H7 (cell line): ENCODE measurements at places on chromosomes 5 and 9.
A peak's percentile ranks its signal among the peaks of the same experiment; 100 is the strongest.

DNA sequence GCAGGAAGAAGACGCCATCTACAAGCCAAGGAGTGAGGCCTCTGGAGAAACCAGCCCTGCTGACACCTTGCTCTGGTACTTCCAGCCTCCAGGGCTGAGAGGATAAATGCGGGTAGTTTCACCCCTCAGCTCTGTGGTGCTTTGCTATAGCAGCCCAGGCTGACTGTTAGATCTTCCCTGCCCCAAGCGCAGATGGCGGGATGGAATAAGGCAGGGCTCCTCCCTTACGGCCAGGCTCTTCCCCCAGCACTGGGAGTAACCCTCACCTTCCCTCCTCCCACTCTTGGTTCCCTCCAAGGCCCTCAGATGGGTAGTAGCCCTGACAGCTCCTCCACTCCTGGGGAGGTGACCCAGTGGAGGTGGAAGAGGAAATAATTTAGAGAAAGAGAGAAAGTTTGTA is 285.1 kb downstream of the GADD45G start:
- DNase-seq = no peak

GRCh38 chr9:120937127-120937526 is 10.5 kb upstream of the TRAF1 start:
- DNase-seq = no peak

GRCh38 chr5:88964831-88965230 is 81.8 kb upstream of the MEF2C start:
- no peak for DNase-seq

- DNase-seq = no peak
These were observed 127.1 kb upstream of the CCNH start for GRCh38 chr5:87539839-87540238.

DNA sequence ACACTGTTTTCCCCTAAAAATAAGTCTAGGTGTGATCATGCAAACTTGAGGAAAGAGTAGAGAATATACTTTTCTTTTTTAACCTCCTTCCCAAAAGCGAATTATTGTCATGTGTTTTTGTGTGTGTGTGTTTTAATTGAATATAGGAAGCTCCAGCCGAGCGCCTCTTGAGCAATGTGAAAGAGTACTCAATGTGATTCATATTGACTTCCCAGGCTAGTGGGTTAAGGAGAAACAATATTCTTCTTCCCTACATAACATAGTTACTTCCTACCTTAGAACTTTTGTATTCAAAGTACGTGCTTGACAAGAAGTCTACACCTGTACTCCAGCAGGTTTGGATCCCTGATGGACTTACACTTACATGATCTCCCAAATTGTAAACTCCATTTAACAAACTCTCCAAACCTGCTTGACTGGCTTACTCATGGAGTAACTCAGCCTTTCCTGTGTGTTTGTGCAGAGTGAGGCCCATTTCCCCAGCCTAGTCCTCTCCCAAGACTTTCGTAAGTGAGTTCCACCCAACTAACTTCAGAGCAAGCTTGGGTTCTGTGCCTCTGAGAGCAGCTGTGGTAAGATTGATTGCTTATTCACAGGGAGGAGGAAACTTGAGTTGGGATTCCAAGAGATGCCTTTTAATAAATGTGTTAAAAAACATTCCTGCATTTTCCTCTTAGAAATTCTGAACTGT is 9.3 kb downstream of the SLC28A3 start:
- no peak for DNase-seq

GRCh38 chr5:132498686-132499271 is 8.2 kb upstream of the IRF1 start:
- no peak for DNase-seq

DNA sequence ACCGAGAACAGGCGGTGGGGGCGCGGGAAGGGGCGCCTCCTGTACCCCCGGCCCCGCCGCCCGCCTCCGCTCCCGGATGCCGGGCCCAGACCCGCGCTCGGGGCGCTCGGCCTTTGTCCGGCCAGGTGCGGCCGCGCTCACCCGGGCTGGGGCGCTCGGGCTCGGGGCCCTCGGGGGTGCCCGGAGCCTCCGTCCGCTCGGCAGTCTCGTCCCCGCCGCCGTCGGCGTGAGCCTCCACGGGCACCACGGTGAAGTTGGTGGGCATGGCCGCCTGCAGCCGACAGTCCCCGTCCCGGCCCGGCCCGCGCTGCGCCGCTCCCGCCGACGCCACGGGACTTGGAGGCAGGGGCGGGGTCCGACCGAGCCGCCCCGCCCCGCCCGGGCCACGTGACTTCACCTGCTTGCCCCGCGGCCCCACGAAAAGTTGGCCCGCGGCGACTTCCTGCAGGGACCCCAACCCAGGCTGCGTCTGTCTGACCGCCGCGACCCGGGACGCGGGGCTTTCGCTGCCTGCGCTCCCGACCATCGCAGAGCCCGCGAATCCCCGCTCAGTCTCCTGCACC is at the start of gene SLC12A7:
SLC12A7 (minus strand) TSS at position 337 of the 563 bp plus-strand sequence; CDS start at position 265, 72 bp downstream.
- DNase-seq = peak; percentile 97

DNA sequence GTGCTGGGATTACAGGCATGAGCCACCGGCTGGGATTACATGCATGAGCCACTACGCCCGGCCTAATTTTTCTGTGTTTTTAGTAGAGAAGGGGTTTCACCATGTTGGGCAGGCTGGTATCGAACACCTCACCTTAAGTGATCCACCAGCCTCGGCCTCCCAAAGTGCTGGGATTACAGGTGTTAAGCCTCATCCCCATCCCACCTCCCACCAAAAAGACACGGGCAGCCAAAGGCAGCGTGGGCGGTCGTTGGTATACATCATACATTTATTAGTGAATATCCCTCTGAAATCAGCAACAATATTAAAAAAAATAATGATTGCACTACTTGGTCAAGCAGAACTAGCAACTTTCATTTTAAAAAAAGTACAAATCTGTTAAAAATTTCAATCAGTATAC is 10.7 kb downstream of the RNF44 start:
- DNase-seq = no peak

DNA sequence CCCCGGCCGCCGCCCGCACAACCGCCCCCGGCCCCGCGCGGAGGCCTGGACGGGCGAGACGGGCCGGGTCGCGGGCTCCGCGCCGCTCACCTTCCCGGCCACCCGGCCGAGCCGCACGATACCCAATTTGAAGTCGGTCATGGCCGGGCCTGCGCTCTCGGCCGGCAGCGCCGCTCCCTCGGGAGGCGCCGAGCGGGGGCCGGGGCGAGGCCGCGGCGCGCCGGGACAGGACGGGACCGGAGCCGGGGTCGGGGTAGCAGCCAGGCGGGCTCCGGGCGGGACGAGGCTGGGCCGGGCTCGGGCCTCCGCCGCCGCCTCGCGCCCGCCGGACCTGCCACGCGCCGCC is 216 bp downstream of the ZMYND19 start:
- DNase-seq = no peak

- DNase-seq = no peak
These were observed 17.5 kb downstream of the ERMP1 start for GRCh38 chr9:5815461-5815860.

- DNase-seq = peak; percentile 39
These were observed 56.6 kb downstream of the TEK start for GRCh38 chr9:27165670-27166069.

GRCh38 chr9:124818431-124819281 is 34.6 kb upstream of the WDR38 start:
- peak; percentile 73 for DNase-seq

GRCh38 chr9:8980496-8981013 is 1181.0 kb upstream of the DMAC1 start:
- no peak for DNase-seq

- no peak for DNase-seq
These were observed 139.5 kb downstream of the SAXO1 start for GRCh38 chr9:18893491-18893890.

DNA sequence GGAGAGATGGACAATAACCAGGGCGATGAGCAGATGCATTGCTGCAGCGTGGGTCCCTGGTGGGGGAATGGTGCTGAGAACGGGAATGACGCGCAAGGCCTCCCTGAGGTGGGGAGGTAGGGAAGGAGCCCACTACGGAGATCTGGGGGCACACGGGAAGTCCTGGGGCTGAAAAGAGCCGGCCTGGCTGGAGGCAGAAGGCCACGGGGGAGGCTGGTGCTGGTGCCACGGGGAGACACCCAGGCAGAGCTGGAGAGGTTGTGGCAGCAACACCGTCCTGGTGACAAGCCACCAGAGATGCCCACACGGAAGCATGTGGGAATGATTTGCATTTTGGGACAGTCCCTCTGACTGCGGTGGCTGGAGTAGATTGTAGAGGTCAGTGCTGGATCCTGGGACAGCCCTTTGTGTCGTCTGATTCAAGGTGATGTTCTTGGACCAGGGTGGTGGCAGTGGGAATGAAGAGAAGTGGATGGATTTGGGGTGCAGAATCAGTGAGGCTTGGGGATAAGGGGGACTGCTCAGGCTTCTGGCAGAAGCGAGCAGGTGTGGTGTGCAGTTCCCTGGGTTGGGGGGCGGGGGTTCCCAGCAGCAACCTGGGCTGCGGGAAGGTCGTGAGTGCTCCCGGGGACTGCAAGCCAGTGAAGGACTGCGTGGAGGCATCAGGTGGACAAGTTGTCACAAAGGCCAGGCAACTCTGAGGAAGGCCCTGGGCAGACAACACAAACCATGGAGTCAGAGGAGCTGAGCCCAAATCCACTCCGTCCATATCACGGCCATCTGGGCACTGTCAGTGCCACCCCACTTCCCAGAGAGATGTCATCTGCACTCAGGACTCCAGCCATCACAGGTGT is 25.2 kb upstream of the CNOT6 start:
- DNase-seq = peak; percentile 37

DNA sequence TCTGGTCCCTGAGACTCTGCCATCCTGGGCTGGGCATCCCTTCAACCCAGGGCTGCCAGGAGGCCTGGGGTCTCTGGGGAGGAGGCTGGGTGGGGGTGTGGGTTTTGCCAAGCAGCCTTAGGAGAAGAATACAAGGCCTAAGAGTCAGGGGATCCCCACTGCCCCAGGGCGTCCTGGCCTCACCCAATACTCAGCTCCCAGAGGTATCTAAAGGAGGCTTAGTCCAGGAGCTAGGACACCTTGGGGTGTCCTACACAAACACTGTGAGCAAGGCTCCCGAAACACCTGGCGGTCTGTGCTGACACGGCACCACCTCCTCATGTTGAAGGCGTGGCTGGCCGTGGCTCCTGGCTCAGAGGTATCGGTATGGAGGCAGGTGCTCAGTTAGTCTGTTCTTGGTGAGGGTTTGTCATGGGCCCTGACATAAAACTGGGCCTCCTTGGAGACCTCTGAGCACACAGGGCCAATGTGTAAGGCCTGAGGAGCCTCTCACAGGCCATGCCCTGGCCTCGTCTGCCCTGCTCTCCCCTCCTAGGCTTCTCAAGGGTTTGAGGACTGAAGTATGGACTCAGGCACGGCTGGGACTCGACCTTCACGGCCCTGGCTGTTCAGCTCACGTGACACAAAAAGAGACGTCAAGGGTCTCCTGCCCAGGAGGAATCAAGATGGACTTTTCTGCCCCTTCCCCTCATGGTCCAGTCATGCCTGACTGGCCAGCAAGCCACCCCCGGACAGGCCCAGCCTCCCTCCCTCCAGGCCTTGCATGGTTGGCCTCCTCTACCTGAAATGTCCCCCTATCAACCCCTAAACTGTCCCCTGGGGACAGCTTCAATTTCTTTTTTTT is 277.3 kb downstream of the FSTL4 start:
- peak; percentile 25 for DNase-seq

- DNase-seq = peak; percentile 30
These were observed 141.1 kb upstream of the C9orf72 start for GRCh38 chr9:27714388-27714787.

DNA sequence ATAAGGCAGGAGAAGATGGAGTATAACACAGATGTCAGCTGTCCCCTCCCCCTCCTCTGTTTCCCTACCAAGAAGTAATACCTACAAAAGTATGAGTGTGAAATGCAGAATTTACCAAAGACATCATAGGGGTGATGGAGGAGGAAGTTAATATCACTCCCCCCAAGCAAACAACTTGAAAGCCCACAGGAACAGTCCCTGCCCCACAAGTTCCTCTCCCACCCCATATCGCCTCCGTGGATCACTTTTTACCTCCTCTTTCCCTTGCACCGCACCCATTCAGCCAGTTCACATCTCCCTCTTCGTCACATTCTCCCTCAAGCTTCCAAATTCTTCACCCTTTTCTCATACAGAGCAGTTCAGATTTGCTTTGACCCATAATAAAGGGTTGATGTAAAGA is 7.0 kb upstream of the SIL1 start:
- no peak for DNase-seq

DNA sequence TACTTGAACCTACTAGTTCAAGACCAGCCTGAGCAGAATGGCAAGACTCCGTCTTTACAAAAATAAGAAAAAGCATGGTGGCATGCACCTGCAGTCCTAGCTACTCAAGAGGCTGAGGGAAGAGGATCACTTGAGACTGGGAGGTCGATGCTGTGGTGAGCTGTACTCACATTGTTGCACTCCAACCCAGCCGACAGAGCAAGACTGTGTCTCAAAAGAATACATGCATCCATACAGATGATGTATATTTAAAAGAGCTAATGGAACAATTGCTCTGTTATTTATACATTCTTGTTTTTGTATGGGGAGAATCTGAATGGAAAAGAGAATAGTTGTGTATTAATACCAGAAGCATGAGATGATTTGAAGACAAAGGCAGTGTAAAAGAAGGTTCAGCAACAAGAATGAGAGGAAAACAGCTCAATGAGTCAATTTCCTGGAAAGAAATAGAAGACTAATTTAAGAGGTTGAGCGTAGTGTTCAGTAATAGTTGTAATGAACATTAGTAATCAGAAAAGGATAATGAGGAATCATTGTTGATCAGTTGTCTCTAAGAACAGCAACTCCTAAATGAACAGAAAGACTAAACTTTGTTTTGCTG is 1.9 kb upstream of the LRRC70 start:
- DNase-seq = no peak
